Naive thymus-derived CD8-positive, alpha-beta T cell (primary cell): ENCODE measurements at places on chromosomes 2 and 18. TPM values are rescaled to one million over a fixed set of nuclear protein-coding genes. Genes with fewer than 3 reads are reported as not detected.

GRCh38 chr2:235693279-235693678, 199.4 kb downstream of the AGAP1 start:
- peaks cover 5% of the 10 kb centered on the region for H3K27me3 ChIP-seq
- H3K4me3 ChIP-seq, result no peak overlapping the region
- H3K36me3 ChIP-seq, result no peaks in the 10 kb centered on the region
- no peaks in the 10 kb centered on the region for H3K4me1 ChIP-seq

- H3K4me3 ChIP-seq, result no peak overlapping the region
- no peak for DNase-seq
- peaks cover 7% of the 10 kb centered on the region for H3K27me3 ChIP-seq
Observed at GRCh38 chr2:173545364-173545763, 190.7 kb downstream of the CDCA7 start.

GRCh38 chr18:13726972-13727331, 479 bp downstream of the RNMT start:
- no peak for DNase-seq
- H3K27ac ChIP-seq, result peak overlapping the region; percentile 99
- H3K4me3 ChIP-seq, result peak overlapping the region; percentile 80

DNA sequence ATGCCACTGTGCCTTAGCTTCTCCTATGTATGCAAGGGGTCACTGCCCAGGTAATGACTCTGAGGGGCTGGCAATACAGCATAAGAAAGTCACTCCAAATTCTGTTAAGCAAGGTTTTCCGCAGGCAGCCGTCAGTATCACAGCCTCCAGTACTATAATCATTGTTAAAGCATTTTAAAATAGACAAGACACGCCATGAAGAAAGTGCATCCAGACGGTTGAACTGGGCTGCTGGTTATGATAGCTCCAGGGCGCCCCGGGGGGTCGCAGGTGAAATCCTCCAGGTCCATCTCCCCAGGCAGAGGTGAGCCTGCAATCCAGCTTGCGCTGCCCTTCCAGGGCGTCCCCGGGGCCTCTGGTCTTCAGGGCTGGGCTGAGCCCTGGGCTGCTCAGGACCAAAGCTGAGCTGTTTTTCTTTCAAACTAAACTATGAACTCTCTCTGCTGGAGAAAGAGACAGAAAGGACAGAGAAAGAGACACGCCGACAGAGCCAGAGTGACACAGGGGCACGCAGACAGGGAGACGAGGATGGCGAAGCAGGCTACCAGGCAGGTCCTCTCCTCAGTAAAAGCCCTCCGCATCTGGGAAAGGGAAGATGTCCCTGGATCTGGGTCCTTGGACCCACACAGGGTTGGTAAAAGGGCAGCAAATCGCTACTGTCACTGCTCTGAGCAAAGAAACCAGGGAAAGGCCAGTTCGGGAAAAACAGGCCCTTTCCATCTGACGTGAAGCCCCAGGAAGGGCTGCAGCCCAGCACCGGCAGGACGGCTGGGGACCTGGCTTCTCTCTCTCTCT, 2.1 kb upstream of the TWIST2 start:
- DNase-seq, result no peak
- H3K27ac ChIP-seq, result no peak overlapping the region
- H3K4me3 ChIP-seq, result peak overlapping the region; percentile 39
- no peaks in the 10 kb centered on the region for H3K36me3 ChIP-seq

DNAJC5G gene
- polyA plus RNA-seq, result not detected

C2orf72 gene
- not detected for polyA plus RNA-seq

SH2D6 gene
- not detected for polyA plus RNA-seq

SCN7A gene
- not detected for polyA plus RNA-seq

DNA sequence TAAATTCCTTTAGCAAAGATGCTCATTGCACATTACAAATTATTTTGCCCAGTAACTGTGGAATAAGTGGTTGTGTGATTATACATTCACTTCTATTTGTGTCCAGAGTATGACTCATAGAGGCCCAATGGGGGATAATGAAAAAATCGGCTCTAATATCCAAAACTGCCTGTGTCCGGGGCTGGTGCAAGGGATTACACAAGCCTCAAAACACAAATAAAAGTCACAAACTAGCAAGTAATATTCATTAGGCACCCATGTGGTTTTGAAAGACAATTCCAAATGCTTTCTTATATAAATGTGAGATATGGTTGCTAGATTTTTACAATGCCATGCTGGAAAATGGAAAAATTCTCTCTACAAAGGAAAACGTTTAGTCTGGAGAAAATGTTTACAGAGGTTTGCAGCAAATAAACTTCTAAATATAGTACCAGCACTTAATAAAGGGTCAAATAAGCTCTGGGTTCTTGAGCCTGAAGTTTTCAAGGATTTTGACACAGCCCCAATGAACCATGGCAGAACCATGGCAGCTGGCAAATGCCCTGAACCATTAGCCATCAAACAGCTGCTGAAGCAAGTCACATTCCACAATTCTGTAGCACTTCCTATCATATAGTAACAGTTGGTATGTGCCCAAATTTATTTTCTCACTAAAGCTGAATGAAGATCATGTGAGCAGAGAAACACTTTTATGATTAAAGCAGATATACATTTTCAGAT, 40.5 kb downstream of the IRS1 start:
- DNase-seq, result no peak
- H3K36me3 ChIP-seq, result peaks cover 6% of the 10 kb centered on the region
- H3K4me1 ChIP-seq, result peaks cover 2% of the 10 kb centered on the region
- H3K4me3 ChIP-seq, result no peak overlapping the region

- H3K27ac ChIP-seq, result no peak overlapping the region
- no peak for DNase-seq
- no peaks in the 10 kb centered on the region for H3K36me3 ChIP-seq
- no peak overlapping the region for H3K4me3 ChIP-seq
- H3K27me3 ChIP-seq, result no peaks in the 10 kb centered on the region
Observed at GRCh38 chr18:6672821-6673308, 56.7 kb upstream of the ARHGAP28 start.

STEAP3 gene
- not detected for polyA plus RNA-seq

DNA sequence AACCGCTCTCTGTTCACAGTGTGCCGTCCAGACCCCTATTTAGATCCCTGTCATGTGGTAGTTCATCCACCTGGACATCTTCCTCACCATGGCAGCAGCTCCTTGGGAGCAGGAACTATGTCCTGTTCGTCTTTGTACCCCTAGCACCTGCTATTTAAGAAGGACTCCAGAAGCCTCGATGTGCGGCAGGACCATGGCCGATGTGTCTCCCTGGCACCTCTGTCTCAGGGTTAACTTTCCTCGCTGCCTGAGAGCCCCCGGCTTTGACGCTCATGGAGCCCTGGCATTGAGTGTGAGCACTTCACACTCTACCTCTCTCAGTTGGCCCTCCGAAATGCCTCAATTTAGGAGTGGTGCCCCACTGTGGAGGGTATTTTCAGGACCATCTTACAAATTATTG, 152.0 kb downstream of the FAM210A start:
- H3K36me3 ChIP-seq, result peaks cover 13% of the 10 kb centered on the region
- no peak for DNase-seq
- H3K4me3 ChIP-seq, result no peak overlapping the region
- H3K4me1 ChIP-seq, result peaks cover 39% of the 10 kb centered on the region
- no peak overlapping the region for H3K27ac ChIP-seq

CRYGD gene
- not detected for polyA plus RNA-seq

DNA sequence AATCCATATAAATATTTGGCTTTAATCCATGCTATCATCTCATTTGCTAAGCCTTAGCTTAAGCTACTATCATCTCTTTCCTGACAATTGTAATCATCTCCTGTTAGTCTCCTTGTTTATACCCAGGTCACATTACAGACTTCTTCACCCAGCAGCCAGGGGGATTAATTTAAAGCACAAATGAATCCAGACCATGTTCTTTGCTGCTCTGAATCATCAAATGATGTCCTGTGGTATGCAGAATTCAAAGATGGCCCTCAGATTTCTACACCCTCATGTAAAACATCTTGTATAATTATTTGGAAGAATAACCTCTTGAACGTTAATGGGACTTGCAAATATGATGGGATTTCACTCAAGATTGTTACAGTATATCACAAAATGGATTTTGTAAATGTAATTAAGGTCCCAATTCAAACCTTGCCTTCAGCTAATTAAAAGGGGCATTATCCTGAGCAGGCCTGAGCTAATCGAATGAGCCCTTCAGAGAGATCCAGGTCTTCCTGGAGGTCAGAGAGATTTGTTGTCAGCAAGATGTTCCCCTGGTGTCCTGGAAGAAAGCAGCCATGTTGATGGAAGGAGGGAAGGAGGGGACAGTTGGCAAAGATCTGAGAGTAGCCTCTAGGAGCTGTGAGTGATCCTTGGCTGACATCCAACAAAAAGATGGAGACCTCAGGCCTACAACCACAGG, 241.1 kb upstream of the MMADHC start:
- no peak for DNase-seq
- no peaks in the 10 kb centered on the region for H3K36me3 ChIP-seq
- no peaks in the 10 kb centered on the region for H3K27me3 ChIP-seq
- no peak overlapping the region for H3K4me3 ChIP-seq

DNA sequence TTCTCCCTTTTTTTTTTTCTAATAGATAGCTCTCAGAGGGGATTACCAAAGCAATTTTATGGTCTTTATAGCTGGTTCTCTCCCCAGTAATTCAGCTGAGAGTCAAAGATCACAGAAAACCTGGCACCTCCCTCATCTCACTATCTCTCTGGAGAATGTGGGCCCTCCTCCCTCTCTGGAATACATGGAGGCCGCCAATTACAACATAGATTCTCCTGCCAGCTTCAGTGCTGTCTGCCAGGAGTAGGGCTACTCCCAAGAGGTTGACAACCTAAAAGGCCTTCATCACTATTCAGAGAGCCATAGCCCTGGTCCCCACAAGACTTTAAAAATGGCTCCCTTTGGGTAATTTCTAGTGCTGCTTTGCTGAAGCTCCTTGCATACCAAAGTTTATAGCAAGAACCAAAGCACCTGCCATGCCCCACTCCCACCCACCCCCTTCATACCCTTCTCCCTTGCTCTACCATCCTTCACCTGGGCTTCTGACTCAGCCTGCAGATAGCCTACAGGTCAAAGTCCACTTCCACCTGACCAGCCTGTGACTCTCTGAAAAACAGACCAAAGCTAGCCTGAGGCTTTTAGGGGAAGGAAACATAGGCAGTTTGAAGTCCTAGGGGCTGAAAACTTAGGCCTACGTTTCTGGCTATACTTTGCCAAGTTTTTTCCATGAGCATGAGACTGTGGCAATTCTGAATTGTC, 472.3 kb downstream of the TNS1 start:
- H3K4me1 ChIP-seq, result no peaks in the 10 kb centered on the region
- H3K27ac ChIP-seq, result no peak overlapping the region
- no peaks in the 10 kb centered on the region for H3K27me3 ChIP-seq
- DNase-seq, result no peak
- H3K4me3 ChIP-seq, result no peak overlapping the region

CACNB4 gene
- not detected for polyA plus RNA-seq

GRCh38 chr2:70043252-70043875, 43.9 kb upstream of the PCBP1 start:
- peak overlapping the region; percentile 63 for H3K27ac ChIP-seq
- H3K4me3 ChIP-seq, result peak overlapping the region; percentile 67
- H3K4me1 ChIP-seq, result peaks cover 31% of the 10 kb centered on the region

GRCh38 chr18:80133124-80133523, 24.1 kb downstream of the ADNP2 start:
- no peak overlapping the region for H3K4me3 ChIP-seq
- H3K4me1 ChIP-seq, result peaks cover 28% of the 10 kb centered on the region
- H3K27ac ChIP-seq, result peak overlapping the region; percentile 22
- DNase-seq, result no peak
- H3K27me3 ChIP-seq, result no peaks in the 10 kb centered on the region

AQP4 gene
- not detected for polyA plus RNA-seq

ANKRD23 gene
- 0.57 TPM for polyA plus RNA-seq

DNA sequence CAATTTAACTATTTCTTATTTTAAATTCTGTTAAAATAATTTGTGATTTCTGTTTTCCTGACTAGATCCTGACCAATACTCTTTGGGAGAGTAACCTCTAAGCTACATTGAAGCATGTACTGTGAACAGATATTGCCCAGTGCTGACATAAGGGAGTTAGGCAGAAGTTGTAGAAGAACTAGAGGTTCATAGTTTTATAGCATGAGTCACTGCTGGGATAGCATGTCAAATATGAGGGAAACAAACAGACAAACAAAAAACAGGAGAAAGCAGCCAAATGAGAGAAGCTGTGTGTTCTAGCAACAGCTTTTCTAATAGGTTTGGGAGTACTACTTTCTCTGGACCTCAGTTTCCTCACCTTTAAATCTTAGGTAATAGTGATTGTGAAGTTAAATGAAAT, 72.4 kb downstream of the CERS6 start:
- peaks cover 42% of the 10 kb centered on the region for H3K4me1 ChIP-seq
- H3K27me3 ChIP-seq, result no peaks in the 10 kb centered on the region
- no peak overlapping the region for H3K4me3 ChIP-seq
- no peak for DNase-seq

DNA sequence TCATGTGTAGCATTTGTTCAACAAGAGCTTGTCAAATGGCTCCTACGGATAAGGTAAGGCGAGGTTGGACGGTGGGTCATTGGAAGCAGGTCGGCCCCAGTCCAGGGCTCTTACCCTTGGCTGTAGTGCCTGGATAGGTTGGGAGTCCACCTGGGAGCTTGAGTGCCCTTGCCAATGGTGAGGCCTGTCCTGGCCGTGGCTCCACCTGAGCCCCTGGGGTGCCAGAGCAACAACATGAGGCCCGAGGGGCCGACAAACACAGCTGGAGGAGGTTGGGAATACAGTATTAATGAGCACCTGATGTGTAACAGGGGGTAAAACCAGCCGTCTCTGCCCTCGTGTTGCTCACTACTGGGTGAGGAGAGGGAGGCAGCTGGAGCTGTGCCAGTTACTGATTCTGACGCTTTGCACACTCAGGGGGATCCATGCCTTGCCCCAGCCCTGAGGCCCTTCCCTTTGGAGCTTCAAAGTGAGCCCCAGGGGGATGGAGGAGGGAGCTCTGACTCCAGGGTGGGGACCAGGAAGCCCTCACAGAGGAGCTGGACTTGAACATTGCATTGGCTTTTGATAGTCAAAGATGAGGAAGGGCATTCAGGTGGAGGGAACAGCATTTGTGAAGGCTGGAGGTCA, 87.2 kb downstream of the RHOB start:
- no peak overlapping the region for H3K4me3 ChIP-seq
- H3K27me3 ChIP-seq, result no peaks in the 10 kb centered on the region
- no peak overlapping the region for H3K27ac ChIP-seq
- no peaks in the 10 kb centered on the region for H3K36me3 ChIP-seq

GRCh38 chr18:55737781-55738468, 149.9 kb upstream of the TCF4 start:
- H3K27ac ChIP-seq, result no peak overlapping the region
- H3K4me3 ChIP-seq, result no peak overlapping the region
- H3K27me3 ChIP-seq, result no peaks in the 10 kb centered on the region
- no peak for DNase-seq
- H3K36me3 ChIP-seq, result no peaks in the 10 kb centered on the region

DNA sequence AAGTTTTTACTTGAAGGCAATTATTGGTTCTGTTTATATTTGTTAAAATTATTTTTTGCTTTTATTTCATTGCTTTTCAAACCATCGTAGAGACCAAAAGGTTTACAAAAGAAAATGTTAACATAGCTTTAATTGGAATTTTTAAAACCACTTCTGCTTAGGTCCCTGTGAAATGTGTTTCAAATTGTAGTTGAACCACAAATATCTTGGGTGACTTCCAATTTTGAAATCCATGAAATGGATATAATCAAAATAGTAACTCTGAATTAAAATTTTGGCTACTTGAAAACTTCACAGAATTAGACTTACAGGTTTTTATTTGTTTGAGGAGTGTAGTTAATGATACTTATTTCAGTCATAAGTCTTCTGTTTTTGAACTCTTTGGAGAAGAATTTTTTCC, 3.1 kb upstream of the SPAG16 start:
- H3K4me1 ChIP-seq, result peaks cover 31% of the 10 kb centered on the region
- H3K36me3 ChIP-seq, result no peaks in the 10 kb centered on the region
- H3K4me3 ChIP-seq, result no peak overlapping the region
- H3K27me3 ChIP-seq, result no peaks in the 10 kb centered on the region
- H3K27ac ChIP-seq, result no peak overlapping the region
- no peak for DNase-seq

GRCh38 chr18:47953471-47953931, 23.0 kb upstream of the SMAD2 start:
- peak overlapping the region; percentile 74 for H3K4me3 ChIP-seq
- peaks cover 12% of the 10 kb centered on the region for H3K4me1 ChIP-seq
- no peak for DNase-seq
- no peaks in the 10 kb centered on the region for H3K36me3 ChIP-seq
